PC-9 (cell line): ENCODE measurements at places on chromosomes 2 and 18. TPM values are rescaled to one million over a fixed set of nuclear protein-coding genes. Genes with fewer than 3 reads are reported as not detected.

DSG1 gene
- total RNA-seq = not detected in 2 replicates

RAPGEF4 gene
- 0.53 TPM in 1 of 2 replicates, not detected in the other for total RNA-seq

TSPYL6 gene
- not detected in 2 replicates for total RNA-seq

ZSWIM2 gene
- total RNA-seq = not detected in 2 replicates

GAD1 gene
- total RNA-seq = 3.5 and 4.3 TPM in 2 replicates

REG3A gene
- not detected in 2 replicates for total RNA-seq

GLI2 gene
- 11.6 and 14.6 TPM in 2 replicates for total RNA-seq

DBI gene
- total RNA-seq = 128 and 265 TPM in 2 replicates

SLC40A1 gene
- 8.0 and 8.2 TPM in 2 replicates for total RNA-seq

EGR4 gene
- not detected in 2 replicates for total RNA-seq

TANC1 gene
- 21.2 and 26.0 TPM in 2 replicates for total RNA-seq

NRP2 gene
- 25.5 and 31.0 TPM in 2 replicates for total RNA-seq

CTNNA2 gene
- not detected in 2 replicates for total RNA-seq
